ENCODE measurements at places on chromosomes 3 and 15. TPM values are rescaled to one million over a fixed set of nuclear protein-coding genes. Genes with fewer than 3 reads are reported as not detected.

GRCh38 chr15:61528581-61528910 is 299.4 kb upstream of the RORA start:
- no peak for DNase-seq

DNA sequence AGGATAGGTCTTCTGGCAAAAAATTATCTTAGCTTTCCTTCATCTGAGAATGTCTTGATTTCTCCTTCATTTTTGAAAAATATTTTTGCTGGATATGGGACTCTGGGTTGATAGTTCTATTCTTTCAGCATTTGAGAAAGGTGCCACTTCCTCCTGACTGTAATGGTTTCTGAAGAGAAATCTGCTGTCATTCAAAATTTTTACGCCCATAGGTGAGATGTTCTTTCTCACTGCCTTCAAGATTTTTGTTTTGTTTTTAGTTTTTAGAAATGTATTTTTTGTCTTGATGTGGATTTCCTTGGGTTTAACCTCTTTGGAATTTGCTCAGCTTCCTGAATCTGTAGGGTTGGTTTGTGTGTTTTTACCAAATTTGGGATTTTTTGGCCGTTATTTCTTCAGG is 37.1 kb upstream of the ATP2B2 start:
- DNase-seq, result no peak

Gene ZNF660
- not detected for total RNA-seq

DNA sequence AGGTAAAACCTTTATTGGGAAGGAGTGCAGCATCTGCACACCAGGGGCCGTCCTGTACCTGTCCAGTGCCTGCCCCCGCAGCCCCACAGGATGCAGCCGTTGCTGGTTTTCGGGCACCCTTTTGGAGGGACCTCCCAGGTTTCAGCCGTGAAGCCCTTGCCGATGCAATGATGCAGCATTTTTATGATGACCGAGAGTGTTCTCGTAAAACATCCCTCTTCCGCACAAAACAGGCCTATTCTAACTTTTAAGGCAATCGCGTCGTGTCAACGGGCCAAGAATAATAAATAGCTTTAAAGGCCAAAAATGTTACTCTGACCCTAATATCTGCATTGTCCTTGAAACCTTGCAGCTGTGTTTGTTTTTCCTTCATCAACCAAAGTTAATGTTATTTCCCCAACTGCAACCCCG is 126.1 kb downstream of the LRRK1 start:
- no peak for DNase-seq

- DNase-seq, result no peak
These were observed 55.0 kb upstream of the DCP1A start for GRCh38 chr3:53402326-53402725.

- no peak for DNase-seq
These were observed 547.6 kb downstream of the NR2F2 start for GRCh38 chr15:96878129-96878528.

DNA sequence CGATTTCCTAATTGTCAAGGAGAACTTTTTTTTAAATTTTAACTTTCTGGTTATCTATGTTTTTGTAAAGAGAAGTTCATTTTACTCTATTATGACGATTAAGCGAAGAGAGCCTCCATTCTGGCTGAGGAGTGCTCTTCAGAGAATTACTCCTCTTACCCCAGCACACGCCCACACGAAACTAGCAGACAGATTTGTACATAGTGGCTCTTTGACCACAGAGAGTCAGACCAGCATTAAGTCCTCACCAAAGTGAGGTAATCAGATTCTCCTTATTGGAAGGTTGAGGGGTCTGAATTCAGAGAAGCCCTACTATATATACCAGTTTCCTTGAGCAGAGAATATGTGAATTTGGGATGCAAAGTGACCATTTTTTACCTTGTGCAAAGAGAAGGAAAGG is 204.8 kb upstream of the TSC22D2 start:
- no peak for DNase-seq

Gene RPL39L
- total RNA-seq, result not detected

DNA sequence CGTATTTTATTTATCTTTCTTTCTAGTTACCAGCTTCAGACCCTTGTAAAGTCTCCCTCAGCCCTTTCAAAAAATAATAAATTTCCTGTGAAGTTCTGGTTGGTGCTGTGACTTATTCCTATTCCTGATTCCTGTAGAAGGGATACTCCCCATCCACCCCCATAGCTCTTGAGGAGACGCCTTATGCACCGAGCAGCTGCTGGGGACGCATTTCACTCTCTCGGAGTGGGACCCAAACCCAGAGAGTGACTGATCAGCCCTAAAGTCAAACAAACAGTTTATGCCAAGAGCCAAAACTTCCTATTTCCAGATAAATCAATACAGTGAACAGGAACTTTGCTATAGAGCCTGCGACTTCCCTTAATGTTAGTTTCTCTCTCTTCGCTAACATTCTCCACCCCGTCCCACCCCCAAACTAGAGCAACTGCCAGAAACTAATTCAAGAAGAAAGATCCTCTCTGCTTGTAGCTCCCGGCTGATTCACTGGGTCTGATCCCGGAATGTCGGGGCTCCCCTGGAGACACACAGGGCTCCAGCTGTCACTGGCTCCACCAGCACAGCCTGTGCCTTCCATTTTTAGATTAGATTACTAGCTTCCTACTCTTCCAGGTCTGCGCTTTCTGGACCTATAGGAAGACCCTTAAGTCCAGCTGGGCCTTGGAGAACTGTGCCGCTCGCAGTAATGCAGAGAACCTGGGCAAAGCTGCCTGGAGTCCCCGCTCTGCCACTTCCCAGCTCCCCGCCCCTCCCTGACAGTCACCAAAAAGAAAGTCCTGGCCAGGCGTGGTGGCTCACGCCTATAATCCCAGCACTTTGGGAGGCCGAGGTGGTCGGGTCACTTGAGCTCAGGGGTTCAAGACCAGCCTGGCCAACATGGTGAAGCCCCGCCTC is 45.2 kb downstream of the KLHL25 start:
- DNase-seq, result no peak

DNA sequence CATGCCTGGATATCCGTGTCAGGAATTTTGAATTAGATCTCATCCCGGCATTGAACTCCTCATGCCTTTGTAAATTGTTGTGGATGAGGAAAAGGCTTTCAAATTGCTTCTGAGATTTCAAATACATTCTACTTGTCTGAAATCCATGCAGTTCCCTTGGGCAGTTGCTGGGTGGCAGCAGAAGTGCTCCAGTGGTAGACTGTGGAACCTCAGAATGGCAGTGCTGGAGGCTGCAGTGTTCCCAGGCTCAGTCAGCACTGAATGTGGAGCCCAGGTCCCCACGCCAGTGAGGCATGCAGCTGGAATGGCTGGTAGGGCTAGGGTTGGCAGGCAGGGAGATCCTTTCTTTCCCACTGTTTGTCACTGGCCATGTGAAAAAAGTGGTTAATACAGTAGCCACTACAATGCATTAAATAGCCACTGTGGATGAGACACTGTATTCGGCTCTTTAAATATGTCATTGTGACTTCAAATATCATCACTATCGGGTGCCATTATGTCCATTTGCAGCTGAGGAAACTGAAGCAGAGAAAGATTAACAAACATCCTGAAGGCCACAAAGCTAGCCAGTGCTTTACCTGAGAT is 98.6 kb downstream of the TPRG1 start:
- peak; percentile 75 for DNase-seq

GRCh38 chr3:46183330-46183729 is 24.8 kb downstream of the CCR1 start:
- no peak for DNase-seq

- DNase-seq, result peak; percentile 77
These were observed 9.5 kb upstream of the ARL14 start for GRCh38 chr3:160667452-160667851.

Gene PEX11A
- total RNA-seq, result 8.8 TPM

GRCh38 chr3:176632925-176633324 is 564.4 kb downstream of the TBL1XR1 start:
- no peak for DNase-seq

- DNase-seq, result no peak
These were observed 153.8 kb upstream of the RORA start for GRCh38 chr15:61382927-61383326.

Gene CYP8B1
- total RNA-seq, result not detected

Gene SRGAP3
- total RNA-seq, result 0.20 TPM

DNA sequence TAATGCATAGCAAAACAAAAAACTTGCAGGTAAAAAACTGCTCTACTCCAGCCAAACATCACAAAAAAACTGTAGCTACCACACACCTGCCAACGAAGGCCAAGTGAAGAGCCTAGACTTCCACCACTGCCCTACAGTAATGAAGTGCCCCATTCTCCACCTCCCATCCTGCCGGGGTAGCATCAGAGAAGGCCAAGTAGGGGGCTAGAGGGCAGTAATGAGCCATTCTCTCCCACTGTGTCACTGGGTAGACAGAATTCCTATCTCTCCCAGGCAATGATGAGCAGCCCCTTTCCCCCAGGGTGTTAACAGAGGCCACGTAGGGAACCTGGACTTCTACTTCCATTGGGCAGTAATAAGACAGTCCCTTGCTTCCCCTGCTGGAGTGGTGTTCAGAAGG is 9.5 kb downstream of the SEC22C start:
- DNase-seq, result peak; percentile 48

DNA sequence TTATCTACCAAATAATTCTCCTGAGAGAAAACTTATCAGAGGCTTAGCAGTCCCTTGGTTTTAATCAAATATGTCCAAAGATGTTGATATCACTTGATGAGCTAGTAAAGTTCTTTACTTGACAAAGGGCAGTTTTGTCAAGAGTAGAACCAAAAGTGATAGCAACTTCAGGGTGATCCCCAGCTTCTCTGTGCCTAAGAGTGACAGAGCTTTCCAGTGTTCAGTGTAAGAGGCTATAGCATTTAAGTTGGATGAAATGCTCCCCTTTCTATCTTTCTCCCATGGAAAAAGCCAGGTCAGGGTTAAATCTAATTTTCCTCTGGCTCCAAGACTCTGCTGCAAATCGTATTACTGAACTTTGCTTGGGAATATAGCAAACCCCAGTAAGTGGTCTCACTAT is 120.8 kb downstream of the UNC13C start:
- no peak for DNase-seq

- no peak for DNase-seq
These were observed 963.4 kb downstream of the MCTP2 start for GRCh38 chr15:95194746-95195145.

- DNase-seq, result no peak
These were observed 5.7 kb upstream of the HLTF start for GRCh38 chr3:149091983-149092382.

Gene DNASE1L3
- total RNA-seq, result not detected

GRCh38 chr3:84547971-84548970 is 410.5 kb upstream of the CADM2 start:
- DNase-seq, result peak; percentile 0

DNA sequence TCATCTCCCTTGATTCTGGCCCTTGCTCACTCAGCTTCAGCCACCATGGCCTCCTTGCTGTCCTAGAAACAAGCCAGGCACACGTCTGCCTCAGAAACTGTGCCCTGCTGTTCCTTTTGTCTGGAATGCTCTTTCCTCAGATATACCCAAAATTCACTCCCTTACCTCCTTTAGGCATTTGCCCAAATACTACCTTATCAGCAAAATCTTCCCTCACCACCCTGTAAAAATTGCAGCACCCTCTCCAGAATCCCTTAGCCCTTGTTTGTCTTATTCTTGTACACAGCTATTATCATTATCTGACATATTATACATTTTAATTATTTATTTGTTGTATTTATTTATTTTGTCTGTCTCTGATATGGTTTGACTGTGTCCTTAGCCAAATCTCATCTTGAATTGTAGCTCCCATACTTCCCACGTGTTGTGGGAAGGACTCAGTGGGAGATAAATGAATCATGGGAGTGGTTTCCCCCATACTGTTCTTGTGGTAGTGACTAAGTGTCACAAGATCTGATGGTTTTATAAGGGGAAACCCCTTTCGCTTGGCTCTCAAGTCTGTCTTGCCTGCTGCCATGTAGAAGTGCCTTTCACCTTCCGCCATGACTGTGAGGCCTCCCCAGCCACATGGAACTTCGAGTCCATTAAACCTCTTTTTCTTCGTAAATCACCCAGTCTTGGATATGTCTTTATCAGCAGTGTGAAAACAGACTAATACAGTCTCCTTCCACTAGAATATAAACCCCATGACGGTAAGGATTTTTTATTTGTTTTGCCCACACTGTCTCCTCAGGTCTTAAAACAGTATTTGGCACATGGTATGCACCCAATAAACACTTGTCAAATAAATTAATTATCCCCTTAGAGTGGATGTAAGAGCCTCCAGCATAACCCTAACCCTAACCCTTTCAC is 60.0 kb upstream of the STT3B start:
- DNase-seq, result no peak

- DNase-seq, result no peak
These were observed 25.6 kb downstream of the SSUH2 start for GRCh38 chr3:8618950-8619349.

Measured in HT-29 (cell line).